ENCODE measurements at places on chromosomes 12 and 14.

DNA sequence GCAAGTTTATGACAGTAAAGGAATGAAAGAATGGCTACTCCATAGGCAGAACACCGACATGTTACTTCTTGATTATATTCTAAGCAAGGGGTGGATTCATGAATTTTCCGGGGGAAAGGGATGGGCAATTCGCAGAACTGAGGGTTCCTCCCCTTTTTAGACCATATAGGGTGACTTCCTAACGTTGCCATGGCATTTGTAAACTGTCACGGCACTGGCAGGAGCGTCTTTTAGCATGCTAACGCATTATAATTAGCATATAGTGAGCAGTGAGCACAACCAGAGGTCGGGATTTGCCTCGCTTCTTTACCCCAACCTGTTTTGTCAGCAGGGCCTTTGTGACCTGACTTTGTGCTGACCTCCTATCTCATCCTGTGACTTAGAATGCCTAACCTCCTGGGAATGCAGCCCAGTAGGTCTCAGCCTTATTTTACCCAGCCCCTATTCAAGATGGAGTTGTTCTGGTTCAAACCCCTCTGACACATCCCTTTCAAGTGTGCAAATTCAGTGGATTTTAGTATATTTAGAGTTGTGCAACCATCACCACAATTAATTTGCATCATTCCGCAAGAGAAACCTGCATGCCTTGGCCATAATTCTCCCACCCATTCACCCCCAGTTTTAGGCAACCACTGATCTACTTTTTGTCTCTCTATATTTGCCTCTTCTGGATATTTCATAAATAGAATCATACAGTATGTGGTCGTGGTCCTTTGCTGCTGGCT is 27.4 kb downstream of the PALS1 start:
- DNase-seq: no peak

DNA sequence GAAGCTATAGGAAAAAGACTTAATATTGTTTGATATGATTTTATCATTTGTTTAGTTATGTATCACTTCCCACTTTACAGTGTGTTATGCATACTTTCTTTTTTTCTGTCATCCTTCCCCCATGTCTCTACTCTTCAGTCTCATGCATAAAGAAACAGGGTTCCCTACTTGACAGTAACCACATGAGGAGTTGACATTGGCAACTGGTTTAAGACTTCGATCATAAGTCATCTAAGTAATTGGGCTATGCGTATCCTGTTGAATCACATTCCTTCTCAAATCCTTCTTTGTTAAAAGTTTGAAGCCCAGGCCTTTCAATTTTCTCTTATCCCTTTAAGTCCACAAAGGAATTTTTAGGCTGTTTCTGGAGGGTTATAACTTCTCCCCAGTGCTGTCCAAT is 358.7 kb downstream of the RAD51B start:
- no peak for DNase-seq

- DNase-seq: no peak
Observed at GRCh38 chr14:21924479-21924878, 250.9 kb upstream of the OR4E1 start.

DNA sequence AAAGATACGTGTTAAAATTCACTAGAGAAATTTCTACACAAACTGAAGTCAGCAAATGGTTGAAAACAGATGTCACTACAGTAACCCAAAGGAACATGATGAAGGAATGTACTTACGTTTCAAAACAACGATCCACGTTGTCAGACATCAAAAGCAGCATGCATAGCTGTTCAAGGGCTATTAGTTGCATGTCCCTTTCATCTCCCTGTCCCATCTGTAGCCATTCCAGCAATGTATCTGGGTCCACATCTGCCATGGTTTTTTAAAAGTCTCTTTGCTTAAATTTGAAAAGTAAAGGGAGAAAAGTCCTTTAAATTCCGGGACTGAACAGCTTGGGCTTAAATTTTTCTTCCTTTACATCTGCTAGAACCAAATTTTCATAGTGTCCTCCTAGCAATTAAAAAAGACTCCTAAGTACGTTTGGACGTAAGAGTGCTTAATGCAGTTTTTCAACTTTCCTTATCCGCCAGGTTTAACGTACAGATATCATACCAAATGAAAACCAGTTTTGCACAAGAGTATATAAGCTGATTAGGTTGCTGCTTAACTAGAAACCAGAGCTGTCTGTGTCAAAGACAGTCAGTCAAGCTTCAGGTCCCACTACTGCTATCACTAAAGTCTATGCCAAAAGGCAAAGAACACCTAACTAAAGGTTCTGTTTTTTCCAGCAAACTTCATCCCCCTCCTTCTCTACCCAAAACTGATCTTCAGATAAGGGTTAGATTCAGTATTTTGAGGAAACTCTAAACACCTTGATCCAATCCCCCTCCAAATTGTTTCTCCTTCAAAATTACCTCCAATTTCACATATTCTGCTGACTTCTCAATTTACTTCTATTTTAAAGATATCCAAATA is 1.7 kb downstream of the HECTD1 start:
- DNase-seq: no peak

DNA sequence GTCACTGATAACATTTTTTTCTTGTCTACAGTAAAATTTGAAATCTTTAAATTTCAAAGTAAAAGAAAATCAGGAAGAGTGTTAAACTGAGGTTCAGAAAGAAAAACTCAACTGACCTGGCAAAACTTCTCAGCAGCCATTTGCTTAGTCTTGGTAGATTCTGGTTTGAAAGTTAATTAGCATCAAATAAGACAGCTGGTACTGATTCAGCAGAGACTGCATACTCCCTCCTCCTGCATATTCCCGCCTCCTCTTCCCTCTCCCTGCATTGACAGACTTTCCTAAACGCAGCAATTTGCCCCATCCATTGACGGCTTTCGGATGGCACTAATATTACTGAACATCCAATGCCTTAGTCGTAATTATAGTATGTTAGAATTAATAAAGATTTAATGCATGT is 520.8 kb downstream of the FLRT2 start:
- DNase-seq: no peak

DNA sequence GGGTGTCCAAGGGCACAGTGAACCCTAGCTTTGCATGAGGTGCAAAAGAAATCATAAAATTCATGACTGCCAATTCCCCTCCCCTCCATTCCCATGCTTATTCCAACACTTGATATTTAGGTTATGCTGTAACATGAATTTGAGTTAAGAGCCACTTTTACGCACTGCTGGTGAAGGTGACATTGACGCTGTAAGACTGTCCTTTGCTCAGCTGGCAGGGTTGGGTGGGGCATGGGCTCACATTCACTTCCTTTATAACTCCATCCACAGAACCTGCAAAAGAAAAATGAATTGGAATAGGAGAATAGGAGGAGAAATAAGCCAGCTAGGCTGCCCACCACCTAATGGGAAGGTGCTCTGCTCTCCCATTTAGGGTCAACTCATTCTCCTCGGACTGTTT is 6.9 kb downstream of the NPC2 start:
- DNase-seq: no peak

All from activated naive CD4-positive, alpha-beta T cell treated with anti-CD3 and anti-CD28 coated beads, Interleukin-2, amount 50 U/mL, for 72 hours (primary cell).